ENCODE measurements at places on chromosomes 3 and 15.

DNA sequence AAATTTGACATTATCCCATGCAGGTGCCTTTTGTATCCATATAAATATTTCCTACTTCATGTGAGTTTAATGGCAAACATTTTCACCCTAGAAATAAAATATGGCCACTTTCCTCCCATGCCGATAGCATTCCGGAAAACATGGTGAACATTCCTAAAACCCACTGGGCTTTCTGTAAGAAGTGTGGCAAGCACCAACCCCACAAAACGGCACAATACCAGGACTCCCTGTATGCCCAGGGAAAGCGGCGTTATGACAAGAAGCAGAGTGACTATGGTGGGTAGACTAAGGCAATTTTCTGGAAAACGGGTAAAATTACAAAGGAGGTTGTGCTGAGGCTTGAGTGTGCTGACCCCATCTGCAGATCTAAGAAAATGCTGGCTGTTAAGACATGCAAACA is 7.6 kb downstream of the ANXA2 start:
- DNase-seq = no peak

- peak; percentile 87 for DNase-seq
These were observed 811 bp downstream of the SKIL start for GRCh38 chr3:170358042-170359010.

GRCh38 chr3:112373924-112374323 is 41.0 kb downstream of the CD200 start:
- no peak for DNase-seq

DNA sequence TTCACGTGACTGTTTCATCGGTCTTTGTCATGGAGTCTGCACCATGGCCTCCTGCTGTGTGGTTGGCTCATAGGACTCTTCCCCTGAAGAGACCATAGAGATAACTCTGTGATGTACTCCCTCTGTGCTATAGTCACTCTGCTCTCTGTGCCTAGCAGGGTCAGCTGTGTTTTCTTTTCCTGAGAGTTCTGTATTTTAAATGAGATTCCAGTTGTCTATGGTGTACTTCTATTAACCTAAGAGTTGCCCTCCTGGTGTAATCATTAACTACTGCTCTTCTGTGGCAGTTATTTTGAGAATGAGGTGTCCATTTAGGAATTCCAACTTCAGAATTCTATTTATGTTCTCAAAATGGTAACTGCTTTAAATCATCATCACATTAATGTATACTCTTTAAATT is 114.5 kb upstream of the ARPP21 start:
- DNase-seq = no peak

- DNase-seq = no peak
These were observed 376.1 kb downstream of the ZPLD1 start for GRCh38 chr3:102810937-102811336.

DNA sequence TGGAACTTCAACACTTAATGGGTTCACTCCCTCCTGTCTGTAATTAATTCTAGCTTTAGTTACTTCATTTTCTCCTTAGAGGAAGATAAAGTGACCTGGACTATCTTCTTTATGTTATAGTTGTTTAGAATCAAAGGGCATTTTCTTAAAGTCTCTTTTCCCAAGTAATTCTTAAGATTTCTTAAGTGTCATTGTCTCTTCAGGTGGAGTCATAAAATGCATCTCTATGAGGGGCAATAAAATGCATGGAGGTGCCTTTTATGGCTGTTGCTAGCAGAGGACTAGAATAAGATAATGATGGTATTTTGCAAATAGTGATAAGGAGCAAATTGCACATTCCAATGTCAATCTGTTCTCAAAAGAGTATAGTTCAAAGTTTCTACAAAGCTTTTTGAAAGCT is 34.5 kb downstream of the CNTN4 start:
- DNase-seq = no peak

DNA sequence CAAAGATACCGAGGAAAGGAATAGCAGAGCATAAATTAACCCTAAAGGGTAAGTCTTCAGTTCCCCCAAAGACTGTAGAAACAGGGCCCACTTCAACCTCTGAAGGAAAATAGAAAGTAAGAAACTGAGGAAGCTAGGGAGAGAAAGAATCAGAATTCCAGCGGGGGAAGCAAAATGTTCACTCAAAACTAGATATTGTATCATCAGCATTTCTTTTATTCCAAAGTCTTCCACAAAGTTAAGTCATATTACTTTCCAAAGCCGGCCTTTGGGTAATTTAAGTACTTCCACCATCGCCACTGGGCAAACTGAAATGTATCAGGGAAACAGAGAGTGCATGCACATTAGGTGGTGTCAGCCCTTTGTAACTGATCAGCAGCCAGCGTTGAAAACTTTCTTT is 88.3 kb downstream of the RSL24D1 start:
- DNase-seq = no peak

DNA sequence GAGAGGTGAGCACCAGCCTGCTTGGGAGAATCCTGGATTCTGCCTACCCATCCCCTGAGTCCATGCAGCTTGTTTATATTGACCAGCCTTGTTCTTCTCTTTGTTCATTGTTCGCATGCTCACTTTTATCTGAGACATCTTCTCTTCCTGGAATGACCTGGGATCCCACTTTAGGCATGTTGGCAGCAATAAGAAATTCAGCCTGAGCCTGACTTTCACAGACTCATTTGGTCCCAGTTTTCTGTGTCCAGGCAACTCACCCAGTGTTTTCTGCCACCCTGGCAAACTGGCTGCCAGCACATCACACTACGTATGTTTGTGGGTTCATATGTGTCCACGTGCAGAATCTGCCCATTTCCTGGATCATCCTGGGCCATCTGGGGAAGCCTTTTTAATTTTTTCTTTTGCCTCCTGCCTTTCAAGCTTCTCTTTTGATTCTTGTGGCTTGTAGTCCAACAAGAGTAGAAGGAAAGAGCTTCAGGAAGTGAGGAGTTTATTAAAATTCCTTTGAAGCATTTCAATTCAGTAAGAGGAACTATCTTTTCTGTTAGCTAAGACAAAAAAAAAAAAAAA is 199.9 kb downstream of the FNDC3B start:
- no peak for DNase-seq

DNA sequence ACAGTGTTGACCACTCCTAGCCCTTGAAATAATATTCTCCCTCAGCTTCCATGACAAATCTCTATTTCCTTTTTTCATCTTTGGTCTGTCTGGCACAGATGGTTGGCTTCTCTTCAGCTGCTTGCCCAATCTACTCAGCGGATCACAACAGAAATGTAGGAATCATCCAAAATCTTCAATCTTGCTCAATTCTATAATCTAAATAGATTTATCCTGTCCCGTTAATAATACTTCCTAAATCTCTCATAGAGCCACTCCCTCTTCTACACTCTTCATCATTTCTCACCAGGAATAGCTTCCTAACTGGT is 3.8 kb downstream of the PEAK1 start:
- DNase-seq = no peak

GRCh38 chr3:195159117-195159813 is 111.7 kb downstream of the XXYLT1 start:
- no peak for DNase-seq

DNA sequence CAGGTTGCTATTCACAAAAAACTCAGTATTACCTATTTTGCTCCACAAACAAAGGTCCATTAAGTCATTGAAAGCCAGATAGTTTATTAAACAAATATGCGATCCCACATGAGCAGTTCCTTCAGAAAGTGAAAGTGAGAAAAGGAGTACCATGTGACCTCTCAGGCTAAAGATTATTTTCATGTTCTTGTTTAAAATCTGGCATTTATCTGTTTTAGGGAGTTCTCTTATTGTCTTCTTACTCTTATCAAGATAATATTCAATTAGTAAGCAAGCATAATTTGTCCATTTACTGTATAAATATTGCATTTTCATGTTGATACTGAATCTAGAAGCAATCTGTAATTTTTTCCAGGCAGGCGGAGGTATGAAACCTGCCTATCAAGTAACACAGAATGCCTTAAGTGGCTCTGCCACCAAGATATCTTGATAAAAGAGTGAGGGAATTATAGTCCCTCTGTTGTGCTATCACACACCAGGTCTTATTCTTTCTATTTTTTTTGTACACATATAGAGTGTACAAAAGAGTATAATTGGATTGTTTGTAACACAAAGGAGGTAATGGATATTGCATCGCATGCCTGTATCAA is 20.1 kb upstream of the PLSCR5 start:
- no peak for DNase-seq

DNA sequence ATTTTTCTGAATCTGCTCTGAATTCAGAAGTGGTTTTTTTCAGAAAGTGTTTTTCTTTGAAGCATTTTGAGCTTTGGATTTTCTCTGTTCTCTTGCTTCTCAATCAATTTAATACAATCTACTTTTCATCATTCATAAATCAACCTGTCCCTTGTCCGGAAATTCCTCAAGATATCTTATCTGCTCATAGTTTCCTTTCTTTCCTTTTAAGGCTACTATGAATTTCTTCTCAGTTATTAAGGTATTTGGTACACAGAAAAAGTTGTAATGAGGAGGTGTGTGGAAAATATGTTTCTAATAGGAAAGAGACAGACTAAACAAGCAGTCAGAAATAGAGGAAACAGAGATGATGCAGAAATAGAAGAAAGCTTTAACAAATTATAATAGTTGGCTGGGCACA is 14.4 kb downstream of the CGGBP1 start:
- DNase-seq = no peak

- no peak for DNase-seq
These were observed 150.1 kb downstream of the RAB11A start for GRCh38 chr15:66019368-66019767.

DNA sequence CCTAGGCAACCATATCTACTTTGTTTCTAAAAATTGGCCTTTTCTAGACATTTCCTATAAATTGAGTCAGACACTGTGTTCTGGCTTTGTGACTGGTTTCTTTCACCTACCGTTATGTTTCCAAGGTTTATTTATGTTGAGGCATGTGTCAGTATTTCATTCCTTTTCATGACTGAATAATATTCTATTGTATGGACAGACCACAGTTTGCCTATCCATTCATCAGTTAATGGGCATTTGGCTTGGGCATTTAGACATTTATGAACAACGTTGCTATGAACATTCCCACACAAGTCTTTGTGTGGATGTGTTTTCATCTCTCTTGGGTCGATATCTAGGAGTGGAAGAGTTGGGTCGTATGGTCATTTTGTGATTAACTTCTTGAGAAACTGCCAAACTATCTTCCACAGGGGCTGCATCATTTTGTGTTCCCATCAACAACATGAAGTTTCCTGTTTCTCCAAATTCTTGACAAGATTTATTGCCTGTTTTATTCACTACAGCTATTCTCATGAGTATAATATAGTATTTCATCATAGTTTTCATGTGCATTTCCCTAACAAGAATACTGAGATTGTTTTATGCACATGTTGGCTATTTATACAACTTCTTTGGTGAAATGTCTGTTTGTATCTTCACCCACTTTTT is 3.5 kb upstream of the EFCC1 start:
- DNase-seq = no peak

DNA sequence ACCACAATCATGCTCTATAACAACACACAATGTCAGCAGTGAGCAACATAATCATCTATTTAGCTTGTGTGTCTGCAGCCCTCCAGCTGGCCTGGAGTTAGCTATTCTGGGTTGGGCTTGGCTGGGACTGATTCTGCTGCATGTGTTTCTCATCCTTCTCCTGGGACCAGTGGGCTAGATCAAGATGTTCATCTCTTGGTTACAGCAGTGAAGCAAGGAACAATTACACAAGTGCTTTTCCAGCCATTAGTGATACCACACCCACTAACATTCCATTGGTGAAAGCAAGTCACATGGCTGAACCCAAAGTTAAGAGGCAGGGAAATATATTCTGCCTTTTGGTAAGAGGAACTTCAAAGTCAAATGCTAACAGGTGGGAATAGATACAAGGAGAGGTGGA is 14.6 kb downstream of the NUDT16 start:
- no peak for DNase-seq

GRCh38 chr15:90681480-90681879 is 35.7 kb upstream of the BLM start:
- DNase-seq = no peak

DNA sequence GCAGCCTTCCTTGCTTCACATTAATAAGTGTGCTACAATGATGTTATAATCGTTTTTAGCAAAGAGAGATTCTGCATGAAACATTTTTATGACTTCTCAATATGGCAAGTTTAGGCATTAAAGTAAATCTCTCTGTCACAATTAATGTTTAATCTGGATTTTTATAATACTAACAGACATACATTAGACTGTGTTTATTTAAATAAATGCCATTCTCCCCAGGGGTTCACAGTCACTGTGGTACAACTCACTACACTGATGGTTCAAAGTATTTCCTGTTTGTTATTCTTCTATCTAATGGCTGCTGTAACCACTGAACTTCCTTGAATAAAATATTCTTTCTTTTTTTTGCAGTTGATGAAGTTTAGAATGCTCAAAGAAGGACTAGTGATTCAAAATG is 59.0 kb downstream of the SLC12A1 start:
- no peak for DNase-seq

- DNase-seq = peak; percentile 98
These were observed 48.6 kb downstream of the OIP5 start for GRCh38 chr15:41283653-41284426.

- no peak for DNase-seq
These were observed 302.0 kb downstream of the DIPK2A start for GRCh38 chr3:144273601-144274000.

GRCh38 chr3:134313847-134314587 is 60.2 kb downstream of the AMOTL2 start:
- peak; percentile 41 for DNase-seq

DNA sequence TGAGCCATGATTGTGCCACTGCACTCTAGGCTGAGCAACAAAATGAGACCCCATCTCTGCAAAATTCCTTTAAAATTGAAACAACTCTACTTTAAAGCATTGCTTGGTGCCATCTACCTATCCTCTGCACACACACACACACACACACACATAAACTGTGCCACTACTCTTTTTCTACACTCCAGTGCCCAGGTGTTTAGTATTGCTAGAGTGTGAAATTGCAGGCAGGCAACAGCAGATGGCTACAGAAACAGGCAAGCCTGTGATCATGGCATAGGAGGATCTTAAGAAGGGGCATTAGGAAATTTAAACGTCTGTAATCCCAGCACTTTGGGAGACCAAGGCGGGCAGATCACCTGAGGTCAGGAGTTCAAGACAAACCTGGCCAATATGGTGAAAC is 39.0 kb downstream of the SIDT1 start:
- no peak for DNase-seq

DNA sequence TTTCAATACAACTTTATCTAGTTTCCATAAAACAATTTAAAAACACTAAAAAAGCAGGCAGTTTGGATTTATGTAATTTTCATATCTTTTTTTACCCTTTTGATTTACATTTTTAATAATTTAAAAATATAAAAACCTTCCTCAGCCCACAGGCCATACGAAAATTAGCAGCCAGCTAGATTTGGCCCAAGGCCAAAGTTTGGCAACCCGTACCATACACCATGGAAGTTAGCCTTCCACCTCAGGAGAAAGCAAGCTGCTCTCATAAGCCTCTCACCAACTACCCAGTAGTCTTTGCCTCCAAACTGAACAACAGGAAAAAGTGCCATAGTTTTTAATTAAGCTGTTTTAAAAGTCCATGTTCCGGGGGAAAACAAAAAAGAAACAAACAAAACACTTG is 107.3 kb upstream of the TRIM42 start:
- no peak for DNase-seq

DNA sequence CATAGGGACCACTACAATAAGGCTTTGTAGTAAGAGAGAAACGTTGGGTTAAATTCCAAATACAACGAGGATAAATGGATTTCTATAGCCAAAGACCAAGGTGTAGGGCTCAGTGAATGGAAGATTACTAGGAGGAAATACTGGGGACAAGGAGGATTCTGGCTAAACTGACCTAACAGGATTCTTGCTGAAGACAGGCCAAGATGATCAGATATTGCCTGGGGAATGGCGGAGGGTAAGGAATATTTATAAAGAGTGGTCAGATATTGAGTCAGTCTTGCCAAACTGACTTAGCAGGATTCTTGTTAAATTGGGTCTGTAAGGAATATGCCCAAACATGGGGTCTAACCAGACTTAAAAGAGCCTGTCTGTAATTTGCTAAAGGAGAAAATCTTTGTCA is 463.8 kb downstream of the EDEM1 start:
- no peak for DNase-seq

Data from activated CD8-positive, alpha-beta memory T cell treated with anti-CD3 and anti-CD28 coated beads, Interleukin-2, amount 50 U/mL, for 48 hours (primary cell).